ENCODE measurements at places on chromosomes 5 and 9.

GRCh38 chr9:21029661-21030060 lies 1.8 kb downstream of the HACD4 start:
- no peak for DNase-seq

DNA sequence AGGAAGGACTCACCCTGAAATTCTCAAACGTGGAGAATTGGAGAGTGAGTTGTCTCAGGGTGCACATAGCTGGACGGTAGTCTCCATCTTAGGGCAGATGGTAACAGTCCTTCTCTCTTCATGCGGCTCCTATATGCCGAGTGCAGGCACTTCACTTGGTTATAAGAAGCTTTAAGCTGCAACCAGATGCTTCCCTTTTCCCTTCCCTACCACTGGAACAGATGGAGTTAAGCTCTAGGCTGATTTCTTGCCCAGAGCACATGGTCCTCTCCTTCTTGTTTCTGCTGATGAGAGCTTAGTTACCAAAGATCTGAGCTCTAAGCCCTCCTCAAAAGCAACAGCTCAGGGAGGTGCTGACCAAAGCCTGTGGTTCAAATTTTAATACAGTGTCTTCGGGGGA lies 355.7 kb downstream of the ARHGEF28 start:
- DNase-seq: no peak

GRCh38 chr9:69874301-69875060 lies 53.9 kb downstream of the CFAP95 start:
- DNase-seq: no peak

DNA sequence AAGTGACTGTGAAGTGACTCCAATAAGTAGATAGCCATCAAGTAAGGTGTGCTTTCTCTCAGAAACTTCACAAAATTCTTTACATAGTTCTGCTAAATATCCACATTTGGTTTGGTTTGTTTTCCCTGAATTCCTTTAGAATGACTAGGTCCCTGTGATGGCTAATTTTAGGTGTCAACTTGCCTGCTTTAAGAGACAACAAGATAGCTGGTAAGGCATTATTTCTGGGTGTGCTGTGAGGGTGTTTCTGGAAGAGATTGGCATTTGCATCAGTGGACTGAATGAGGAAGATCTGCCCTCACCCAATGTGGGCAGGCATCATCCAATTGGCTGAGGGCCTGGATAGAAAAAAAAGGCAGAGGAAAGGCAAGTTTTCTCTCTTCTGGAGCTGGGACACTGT lies 8.3 kb upstream of the PTBP3 start:
- no peak for DNase-seq

DNA sequence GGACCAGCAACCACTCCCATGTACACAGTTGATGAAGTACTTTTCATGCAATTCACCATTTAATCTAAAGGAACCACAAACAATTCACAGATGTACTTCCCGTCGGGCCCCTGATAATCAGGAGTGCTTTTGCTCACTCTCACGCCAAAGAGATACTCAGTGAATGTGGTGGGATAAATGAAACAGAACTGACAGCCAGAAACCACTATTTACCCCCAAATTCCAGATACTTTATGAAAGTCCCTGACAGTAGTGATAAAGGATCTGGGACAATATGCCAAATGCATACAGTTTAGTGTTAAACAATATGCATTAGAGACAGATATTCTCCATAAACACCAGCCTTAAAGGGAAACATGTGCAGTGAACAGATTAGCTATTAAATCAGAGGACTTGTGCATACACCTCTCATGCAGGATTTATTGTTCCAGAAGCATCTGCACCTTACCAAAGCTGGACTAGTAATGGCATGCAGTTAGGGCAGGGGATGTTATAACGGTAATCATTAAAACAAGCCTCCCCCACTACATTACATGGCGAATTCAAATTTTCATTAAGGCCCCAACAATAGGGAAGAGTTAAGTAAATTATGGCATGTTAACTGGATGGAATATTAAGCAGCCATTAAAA lies 74.0 kb upstream of the SLC25A51 start:
- no peak for DNase-seq

DNA sequence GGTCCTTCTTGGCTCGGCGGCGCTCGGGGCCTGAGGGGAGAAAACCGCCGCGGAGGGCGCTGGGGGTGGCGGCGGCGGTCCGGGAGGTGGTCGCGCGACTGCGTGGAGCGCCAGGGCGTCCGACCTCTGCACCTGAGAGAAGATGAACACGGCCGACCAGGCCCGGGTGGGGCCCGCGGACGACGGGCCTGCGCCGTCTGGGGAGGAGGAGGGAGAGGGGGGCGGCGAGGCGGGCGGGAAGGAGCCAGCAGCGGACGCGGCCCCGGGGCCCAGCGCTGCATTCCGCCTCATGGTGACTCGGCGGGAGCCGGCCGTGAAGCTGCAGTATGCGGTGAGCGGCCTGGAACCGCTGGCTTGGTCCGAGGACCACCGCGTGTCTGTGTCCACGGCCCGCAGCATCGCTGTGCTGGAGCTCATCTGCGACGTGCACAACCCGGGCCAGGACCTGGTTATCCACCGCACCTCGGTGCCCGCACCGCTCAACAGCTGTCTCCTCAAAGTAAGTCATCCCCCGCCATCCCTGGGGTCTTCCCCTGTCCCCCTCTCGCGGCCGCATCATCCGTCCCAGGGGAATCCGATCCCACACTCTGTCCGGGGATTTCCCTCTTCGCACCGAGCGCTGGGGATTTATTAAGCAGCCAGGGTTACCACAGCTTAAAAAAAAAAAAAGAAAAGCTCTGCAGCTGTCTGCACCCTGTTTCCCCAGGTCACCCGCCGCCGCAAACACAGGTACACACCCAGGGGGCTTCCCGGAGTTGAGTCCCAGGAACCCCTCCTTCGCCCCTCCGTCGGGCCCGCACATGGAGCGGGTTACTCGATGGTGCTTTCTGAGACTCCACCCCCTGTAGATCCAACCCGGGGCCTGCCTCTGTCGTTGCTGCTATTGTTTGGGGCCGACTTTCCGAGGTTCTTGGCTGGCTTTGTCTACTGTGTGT lies at the start of gene GTF3C4:
Gene GTF3C4 (plus strand): TSS at position 8 of the 935 bp plus-strand sequence. CDS start 135 bp downstream, at position 143.
- peak; percentile 15 for DNase-seq

DNA sequence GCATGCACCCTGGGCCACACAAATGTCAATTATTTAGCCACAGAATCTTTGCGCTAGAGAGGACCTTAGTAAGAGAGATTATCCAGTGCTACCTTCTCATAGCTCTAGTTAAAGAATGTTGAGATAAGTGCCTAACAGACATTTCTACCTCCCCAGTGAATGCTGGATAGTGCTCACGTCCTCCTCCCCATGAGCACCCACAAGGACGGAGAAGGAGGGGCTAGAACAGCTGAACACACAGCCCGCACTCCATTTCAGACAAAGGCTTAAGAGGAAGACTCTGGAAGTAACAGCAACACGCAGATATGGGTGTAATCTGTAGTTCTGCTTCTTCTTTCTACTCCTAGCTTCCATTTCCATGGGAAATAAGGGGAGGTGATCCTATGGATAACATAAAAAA lies 120.5 kb downstream of the FEM1C start:
- no peak for DNase-seq

DNA sequence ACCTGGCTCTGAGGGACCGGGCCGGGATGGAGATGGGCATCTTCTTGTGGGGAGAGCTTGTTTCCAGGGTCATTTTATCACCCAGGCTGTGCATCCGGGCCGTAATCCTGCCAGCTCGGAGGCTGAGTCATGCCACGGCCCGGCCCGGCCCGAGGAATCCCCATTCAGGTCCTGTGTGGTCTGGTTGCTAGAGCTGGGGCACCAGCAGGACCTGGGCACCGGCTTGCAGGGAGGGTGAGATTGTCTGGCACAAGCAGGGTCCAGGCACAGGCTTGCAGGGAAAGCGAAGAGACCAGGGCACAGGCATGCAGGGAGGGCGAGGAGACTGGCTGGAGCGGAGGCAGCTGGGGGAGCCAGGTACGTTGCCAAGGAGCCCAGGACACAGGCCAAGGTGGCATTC lies 106.8 kb downstream of the RXRA start:
- DNase-seq: no peak

DNA sequence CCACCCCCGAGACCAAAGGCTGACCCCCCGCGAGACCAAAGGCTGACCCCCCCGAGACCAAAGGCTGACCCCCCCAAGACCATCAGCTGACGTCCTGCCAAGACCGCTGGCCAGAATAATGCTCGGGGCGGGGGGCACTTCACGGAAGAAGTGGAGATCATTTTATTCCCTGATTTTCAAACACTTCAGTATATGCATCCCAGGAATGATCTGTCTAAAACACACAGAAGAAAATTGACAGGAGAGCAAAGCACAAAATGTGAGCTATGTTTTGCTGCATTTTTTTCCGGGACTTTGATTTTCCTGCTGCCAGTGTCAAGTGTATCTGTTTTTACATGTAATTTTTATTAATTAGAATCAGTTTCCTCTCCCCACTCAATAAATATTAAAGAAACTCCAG lies 67.1 kb downstream of the ADAMTS2 start:
- DNase-seq: no peak

DNA sequence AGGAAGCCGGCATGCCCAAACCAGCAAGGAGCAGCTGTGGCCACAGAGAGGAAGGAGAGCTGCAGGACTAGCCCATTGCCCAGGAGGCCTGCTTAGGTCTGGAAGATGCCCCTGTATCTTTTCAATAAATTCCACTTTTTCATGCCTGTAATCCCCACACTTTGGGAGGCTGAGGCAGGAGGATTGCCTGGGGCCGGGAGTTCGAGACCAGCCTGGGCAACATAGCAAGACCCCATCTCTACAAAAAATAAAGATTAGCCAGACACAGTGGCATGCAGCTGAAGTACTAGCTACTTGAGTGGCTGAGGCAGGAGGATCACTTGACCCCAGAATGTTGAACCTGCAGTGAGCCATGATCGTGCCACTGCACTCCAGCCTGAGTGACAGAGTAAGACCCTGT lies 5.3 kb upstream of the TSC1 start:
- DNase-seq: no peak

GRCh38 chr9:87725900-87726709 lies at the start of gene CTSL:
Gene CTSL (plus strand): TSS chr9:87726119. CDS start chr9:87727604, 1,485 bp downstream.
- DNase-seq: peak; percentile 26

DNA sequence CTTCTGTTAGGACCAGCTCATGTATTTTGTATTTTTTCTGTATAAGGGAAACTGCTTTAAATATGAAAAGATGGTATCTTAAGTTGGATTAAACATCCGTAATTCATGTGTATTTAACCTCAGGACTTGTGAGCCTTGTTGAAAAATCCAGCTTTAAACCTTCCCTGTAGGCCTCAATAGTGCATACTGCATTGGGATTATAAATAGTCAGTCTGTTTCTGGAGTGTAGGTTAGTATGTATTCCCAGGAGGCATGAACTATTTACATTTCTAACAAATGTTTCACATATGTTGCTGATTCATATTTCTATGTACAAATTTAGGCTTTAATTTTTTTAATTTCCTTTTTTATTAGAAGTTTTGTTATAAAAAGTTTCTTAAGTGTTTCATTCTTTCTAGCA lies 137.9 kb upstream of the GRHPR start:
- no peak for DNase-seq
